ENCODE measurements at places on chromosomes 7 and 10.

DNA sequence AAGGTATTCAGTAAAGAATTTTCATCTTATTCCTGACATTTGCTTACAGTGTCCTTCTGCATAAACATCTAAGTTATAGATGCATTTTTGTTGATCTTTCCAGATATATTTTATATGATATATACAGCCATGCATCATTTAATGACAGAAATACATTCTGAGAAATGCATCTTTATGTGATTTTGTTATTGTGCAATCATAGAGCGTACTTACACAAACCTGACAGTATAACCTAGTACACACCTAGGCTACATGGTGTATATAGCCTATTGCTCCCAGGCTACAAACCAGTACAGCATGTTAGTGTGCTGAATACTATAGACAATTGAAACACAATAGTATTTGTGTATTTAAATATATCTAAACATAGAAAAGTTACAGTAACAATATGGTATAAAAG, 642.0 kb downstream of the XPNPEP1 start:
- no peak for DNase-seq

- DNase-seq = no peak
These were observed 23.5 kb upstream of the KDM7A start for GRCh38 chr7:140200061-140200989.

GRCh38 chr10:118832241-118832651, 77.5 kb upstream of the CACUL1 start:
- DNase-seq = no peak

GRCh38 chr7:7768977-7769709, 50.7 kb upstream of the RPA3 start:
- DNase-seq = no peak

DNA sequence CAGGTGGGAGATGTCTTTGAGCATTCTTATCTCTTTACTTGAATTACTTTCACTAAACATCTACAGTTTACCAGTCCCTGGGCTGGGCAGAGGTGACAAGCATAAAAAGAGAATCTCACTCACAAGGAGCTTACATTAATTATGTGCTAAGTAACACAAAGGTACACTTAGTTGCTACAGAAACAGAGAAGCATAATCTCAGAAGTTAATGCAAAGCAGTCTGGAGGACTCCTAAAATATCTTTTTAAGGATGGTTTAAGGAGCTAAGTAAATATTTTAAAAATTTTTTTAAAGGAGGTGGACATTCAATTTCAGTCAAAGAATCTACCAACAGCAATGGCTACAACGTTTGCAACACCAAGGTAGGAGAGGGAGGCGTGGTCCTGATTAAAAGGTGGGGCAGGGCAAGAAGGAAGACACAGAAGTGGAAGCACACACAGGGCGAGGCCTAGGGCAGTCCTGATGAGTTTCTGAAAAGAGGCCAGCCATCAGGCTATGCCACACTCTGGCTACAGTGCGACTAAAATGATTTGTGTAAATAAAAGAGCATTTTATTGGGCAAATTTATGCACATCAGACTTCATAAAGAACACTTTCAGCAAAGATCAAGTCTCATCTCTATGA, 5.3 kb downstream of the LARP4B start:
- no peak for DNase-seq

DNA sequence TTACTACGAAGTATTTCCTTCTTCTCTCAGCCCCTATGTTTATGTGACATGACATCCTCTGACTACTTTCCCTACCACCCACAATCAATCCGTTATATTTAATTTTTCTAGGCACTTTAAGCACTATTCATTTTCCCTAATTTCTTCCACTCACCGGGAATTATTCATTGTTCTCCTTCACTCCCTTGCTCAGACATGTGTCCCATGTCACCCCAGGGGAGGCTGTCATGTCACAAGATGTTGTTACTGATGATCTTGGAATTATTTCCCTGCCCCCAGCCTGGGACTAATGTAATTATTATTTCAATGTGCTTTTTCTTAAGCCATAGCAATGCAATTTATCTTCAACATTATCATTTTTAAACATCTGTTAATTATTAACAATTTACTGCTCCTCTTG, 317.2 kb downstream of the PHF14 start:
- DNase-seq = no peak

GRCh38 chr7:13551503-13551902, 438.0 kb downstream of the ETV1 start:
- no peak for DNase-seq

DNA sequence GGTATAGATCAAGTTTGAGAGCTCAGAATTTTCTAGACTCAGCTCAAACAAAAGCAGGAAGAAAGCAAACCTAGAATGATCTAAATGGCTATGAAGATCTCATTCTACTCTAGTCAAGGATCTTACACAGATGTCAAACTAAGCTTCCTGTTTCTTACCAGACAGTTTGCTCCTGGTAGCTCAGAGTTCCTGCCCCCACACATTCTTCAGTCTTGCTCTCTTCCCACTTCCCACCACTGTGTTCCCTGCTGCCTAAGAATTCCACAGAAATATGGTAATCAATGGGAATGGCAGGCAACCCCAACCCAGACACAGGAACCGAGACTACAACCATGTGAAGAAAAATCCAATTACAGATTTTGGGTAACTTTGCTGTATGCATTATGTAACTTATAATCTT, 133.4 kb upstream of the PTN start:
- DNase-seq = no peak
